ENCODE measurements at places on chromosomes 16 and 17. TPM values are rescaled to one million over a fixed set of nuclear protein-coding genes. Genes with fewer than 3 reads are reported as not detected.

The SLX4 gene
- 1.9 TPM for polyA plus RNA-seq

The SLC35G6 gene
- 0.30 TPM for polyA plus RNA-seq

The CEP112 gene
- 7.1 TPM for polyA plus RNA-seq

The TM4SF5 gene
- 42.6 TPM for polyA plus RNA-seq

The KRT39 gene
- not detected for polyA plus RNA-seq

The BAIAP3 gene
- 2.4 TPM for polyA plus RNA-seq

The WNT3 gene
- polyA plus RNA-seq = 7.3 TPM

The GUCY2D gene
- polyA plus RNA-seq = 1.9 TPM

The FBXW10 gene
- not detected for polyA plus RNA-seq

The MAPT gene
- polyA plus RNA-seq = not detected

The TRIM72 gene
- not detected for polyA plus RNA-seq

The SLFN14 gene
- polyA plus RNA-seq = not detected

The LRRC37A gene
- 1.3 TPM for polyA plus RNA-seq

The CLDN9 gene
- polyA plus RNA-seq = 8.9 TPM

The C17orf50 gene
- polyA plus RNA-seq = not detected

The ZP2 gene
- polyA plus RNA-seq = not detected

The VPS4A gene
- polyA plus RNA-seq = 36.9 TPM

The CDT1 gene
- polyA plus RNA-seq = 5.1 TPM

The SAMD14 gene
- polyA plus RNA-seq = 3.1 TPM

The PRKCB gene
- polyA plus RNA-seq = 0.74 TPM

The FAM20A gene
- 39.7 TPM for polyA plus RNA-seq

The CNTNAP4 gene
- 1.5 TPM for polyA plus RNA-seq

The EVI2A gene
- 1.1 TPM for polyA plus RNA-seq

The BRICD5 gene
- 6.2 TPM for polyA plus RNA-seq

Measured in hepatocyte (in vitro differentiated cells).